AG10803 (cell line): ENCODE measurements at places on chromosomes 5 and 9.

DNA sequence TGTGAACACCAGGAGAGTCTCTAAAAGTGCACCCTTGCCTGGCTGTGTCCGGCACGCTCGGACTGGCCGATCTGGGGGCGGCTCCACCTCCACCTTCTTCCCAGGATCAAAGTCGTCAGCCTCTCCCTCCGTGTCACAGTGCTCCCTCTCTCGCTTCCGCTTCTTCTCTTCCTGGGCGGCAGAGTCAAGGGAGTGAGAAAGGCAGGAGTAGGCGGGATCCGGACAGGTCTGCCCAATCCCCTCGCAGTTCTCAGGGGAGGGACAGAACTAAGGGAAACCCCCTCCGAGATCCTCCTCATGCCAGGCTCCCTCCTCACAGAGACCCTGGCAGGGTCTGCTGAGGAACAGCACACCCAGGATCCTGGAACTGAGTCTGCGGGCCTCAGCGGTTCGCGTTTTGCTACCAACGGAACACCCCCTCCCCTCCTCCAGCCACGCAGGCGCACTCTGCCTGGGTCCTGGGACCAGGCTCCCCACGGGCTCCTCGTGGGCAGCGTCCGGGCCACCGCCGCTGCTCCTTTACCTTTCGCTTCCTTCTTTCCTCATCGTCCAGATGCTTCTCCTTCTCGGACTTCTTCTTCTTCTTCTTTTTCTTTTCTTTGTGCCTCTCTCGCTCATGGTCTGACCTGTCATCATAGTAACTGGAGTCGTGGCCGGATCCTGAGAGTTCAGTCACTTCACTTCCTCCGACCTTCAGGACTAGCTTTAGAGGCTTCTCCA lies 1.3 kb downstream of the BRD9 start:
- no peak for DNase-seq

- DNase-seq, result no peak
Measured at GRCh38 chr9:130319944-130320712, 54.6 kb downstream of the HMCN2 start.

- DNase-seq, result no peak
Measured at GRCh38 chr5:128490761-128491160, 47.3 kb downstream of the FBN2 start.

DNA sequence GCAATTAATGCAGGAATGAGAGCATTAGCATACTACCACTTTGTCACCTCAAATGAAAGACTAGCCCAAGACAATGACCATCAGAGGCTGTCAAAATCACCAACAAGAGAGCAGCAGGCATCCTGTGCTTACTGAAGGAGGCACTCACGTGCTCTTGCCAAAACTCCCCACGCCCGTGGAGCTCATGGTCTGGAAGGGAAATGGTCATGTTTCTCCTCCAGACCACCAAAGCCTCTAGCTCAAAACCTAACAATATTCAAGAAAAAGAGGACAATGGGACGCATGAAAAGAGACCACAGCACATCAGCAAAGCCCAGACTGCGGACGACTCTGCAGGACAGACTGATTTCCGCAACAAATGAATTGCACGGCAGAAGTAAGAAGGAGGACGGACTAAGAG lies 12.8 kb downstream of the AKNA start:
- no peak for DNase-seq

- no peak for DNase-seq
Measured at GRCh38 chr9:136207616-136208015, 2.7 kb upstream of the LHX3 start.

DNA sequence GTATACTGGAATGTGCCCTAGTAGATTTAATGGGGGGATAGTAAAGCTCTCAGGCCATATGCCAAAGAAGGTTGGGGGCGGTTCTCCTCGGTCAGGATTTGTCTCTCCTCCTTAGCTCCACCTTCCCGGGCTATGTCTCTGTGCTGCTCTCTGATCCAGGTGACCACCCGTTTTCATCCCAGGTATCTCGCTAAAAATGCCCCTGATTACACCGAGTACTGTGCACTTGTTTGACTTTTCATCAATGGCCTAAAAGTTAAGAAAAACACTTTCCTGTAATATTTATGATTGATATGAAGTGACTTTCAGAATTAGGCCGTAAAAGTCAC lies 724 bp downstream of the NDUFS6 start:
- no peak for DNase-seq

DNA sequence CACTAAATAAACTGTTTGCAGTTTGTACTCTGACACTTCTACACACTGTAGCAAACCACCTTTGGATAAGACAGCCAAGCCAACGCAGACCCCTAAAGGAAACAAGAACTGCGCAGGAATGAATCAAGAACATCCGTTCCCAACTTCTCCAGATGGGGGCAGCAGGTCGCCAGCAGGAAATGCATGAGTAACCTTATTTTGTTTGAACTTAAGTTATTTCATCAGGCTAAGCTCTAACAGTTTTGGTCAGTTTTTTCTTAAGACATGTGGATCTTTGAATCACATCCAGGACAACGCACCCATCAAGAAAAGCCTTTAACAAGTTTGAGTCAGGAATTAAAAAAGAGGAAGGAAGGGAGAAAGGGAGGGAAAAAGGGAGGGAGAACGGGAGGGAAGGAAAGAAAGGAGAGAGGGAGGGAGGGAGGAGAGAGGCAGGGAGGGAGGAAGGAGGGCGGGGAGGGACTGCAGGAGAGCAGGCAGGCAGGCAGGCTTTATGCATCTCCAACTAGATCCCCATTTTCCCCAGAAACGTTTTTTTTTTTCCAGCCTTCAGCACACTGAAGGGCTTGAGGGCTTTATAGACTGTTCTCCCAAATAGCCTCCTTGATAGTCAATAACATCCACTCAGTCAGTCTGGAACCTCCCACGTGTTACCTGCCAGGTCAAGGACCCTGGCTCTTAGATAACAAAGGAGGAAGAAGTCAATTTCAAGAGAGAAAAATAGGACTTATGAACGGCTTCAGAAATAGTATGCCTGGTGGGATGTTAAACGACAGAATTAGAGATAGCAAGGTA lies 22.2 kb downstream of the BHMT start:
- peak; percentile 91 for DNase-seq

DNA sequence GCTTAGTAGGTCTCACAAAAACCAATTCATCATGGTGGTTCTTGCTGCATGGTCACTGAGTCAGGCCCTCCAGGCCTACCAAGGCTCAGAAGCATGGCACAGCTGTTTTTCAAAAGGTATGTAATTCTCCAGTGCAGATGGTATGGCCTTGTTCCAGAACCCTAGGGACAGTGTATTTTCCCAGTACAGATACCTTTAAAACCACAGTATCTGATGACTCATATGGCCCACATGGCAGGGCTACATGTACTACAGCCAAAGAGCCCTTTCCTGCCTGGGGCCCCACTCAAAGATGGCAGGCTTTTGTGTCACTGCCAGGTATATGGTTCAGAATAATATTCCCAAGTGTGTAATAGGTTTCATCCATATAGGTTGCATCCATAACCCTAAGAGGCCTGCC lies 16.5 kb downstream of the CSF2 start:
- DNase-seq, result peak; percentile 95

DNA sequence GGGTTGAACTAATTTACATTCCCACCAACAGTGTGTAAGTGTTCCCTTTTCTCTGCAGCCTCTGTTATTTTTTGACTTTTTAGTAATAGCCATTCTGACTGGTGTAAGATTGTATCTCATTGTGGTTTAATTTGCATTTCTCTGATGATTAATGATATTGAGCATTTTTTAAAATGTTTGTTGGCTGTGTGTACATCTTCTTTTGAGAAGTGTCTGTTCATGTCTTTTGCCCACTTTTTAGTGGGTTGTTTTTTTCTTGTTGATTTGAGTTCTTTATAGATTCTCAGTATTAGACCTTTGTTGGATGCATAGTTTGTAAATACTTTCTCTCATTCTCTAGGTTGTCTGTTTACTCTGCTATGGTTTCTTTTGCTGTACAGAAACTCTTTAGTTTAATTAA lies 101.6 kb downstream of the NIPBL start:
- DNase-seq, result no peak

GRCh38 chr5:179909224-179909623 lies 1.5 kb upstream of the TBC1D9B start:
- no peak for DNase-seq

- no peak for DNase-seq
Measured at GRCh38 chr5:133389066-133389590, 223.2 kb downstream of the FSTL4 start.

GRCh38 chr5:18048449-18048848 lies 414.2 kb downstream of the TAF11L14 start:
- DNase-seq, result no peak

GRCh38 chr9:132175431-132175830 lies 13.6 kb downstream of the NTNG2 start:
- DNase-seq, result peak; percentile 22

DNA sequence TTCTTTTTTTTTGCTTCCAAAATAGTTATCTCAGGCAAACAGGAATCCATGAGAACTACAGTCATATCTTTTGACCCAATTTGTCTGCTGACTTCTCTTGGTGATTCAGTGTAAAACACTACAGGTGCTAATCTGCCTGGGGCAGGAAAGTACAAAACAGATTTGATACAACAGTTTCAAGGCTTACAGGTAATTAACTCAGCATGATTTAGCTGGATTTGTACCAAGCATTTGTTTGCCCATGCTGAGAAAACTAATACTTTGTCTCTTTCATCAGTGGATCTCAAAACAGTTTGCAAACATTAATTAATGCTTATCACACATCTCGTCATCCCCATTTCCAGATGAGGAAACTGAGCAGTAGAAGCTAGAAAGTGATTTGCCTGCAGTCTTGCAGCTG lies 312.5 kb upstream of the SEMA6A start:
- no peak for DNase-seq

DNA sequence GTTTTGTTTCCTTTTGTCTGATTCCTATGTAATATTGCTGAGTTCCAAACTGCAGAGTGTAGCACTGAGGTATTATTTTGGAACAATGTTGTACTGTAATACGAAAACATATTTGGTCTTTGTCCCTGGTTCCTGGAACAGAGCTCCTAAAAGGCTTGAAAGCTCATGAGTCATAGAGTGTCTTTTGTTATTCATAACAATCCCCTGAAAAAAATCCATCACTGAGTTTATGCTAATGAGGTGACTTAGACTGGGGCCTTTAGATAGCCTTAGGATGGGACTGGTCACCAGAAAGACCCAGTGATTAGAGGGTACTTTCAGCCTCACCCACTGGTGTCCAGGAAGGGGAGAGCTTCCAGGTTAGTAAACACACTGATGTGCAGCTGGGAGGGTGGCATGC lies 132.7 kb upstream of the POU5F2 start:
- DNase-seq, result peak; percentile 20

DNA sequence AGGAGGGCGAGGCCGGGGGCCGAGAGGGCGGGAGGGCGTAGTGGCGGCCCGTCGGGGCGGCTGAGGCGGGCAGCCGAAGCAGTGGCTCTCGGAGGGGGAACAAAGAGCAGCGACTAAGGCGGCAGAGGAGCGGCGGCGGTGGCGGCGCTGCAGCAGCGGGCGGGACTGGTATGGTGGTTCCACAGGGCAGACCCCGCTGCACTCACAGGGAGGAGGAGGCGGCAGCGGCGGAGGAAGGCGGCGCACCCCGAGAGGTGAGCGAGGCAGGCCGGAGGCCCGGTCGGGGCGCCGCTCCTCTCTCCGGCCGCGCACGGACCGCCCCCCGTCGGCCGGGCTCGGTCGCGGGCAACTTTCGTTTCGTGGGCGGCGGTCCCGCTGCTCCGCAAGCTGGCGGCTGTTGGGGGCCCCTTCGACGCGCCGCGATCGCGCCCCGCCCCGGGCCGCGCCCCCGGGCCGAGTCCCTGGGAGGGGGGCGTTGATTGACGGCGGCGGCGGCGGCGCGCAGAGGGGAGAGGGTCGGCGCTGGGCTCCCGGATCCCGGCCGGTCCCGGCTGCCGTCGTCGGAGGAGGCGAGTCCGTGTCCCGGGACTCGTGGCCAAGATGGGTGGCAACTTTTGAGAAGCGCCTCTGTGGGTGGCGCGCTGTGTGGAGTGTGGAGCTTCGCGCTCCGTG lies 467 bp downstream of the CNOT6 start:
- DNase-seq, result peak; percentile 26

- no peak for DNase-seq
Measured at GRCh38 chr5:154861946-154862345, 3.5 kb downstream of the CNOT8 start.

GRCh38 chr5:39680213-39680612 lies 255.4 kb upstream of the DAB2 start:
- DNase-seq, result no peak

DNA sequence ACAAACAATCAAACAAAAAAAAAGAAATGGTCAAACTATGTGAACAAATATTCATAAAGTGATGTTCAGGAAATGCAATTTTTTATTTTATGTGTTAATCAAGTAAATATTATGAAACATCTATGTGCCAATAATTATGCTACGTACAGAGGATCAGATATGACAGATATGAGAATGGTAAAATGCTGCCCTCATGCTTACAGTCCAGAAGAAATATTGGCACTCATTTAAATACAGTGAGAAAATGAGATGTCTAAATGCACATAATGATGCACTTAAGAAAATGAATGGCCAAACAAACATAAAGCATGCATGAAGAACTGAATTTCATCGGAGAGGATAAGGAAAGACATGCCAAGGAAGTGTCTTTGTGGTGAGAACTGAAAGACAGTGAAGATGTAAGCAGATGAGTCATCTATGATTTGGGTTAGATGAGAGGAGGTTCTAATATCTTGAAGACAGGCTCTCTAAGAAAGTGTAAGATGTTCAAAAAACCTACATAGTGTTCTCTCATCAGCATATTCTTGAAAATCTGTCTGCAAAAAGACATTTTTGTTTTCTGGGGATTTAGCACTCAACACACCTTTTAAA lies 1231.1 kb upstream of the ACO1 start:
- DNase-seq, result no peak

- no peak for DNase-seq
Measured at GRCh38 chr9:73347123-73347522, 195.5 kb downstream of the ANXA1 start.

DNA sequence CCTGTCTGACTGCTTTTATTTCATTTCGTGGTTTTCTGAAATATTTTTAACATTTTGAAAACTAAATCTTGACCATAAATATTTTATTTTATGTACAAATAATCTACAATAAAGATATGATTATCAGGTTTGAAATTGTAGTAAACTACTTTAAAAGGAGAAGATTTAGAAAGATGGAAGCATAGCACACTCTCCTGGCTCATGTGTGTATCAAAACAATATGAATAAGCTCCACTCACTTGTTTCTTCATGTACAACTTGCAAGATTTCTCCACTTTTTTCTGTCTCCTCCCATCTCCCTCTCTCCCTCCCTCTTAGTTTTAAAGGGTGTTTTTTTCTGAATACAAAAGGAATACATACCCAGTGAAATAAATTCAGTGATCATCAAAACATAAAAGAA lies 15.4 kb upstream of the VPS13A start:
- DNase-seq, result peak; percentile 5

- DNase-seq, result no peak
Measured at GRCh38 chr5:132546108-132546507, 2.8 kb upstream of the IL5 start.
